H1 (cell line): ENCODE measurements at places on chromosomes 7 and 10. TPM values are rescaled to one million over a fixed set of nuclear protein-coding genes. Genes with fewer than 3 reads are reported as not detected.
A peak's percentile ranks its signal among the peaks of the same experiment; 100 is the strongest.

The AIFM2 gene
- 3.5 and 4.0 TPM in 2 replicates for polyA plus RNA-seq

The HELLS gene
- polyA plus RNA-seq = 112 and 147 TPM in 2 replicates

The RET gene
- 6.7 and 10.4 TPM in 2 replicates for polyA plus RNA-seq

The APBB1IP gene
- 0.02 and 0.05 TPM in 2 replicates for polyA plus RNA-seq

The PKD2L1 gene
- polyA plus RNA-seq = 0.20 and 0.33 TPM in 2 replicates

The COPS6 gene
- polyA plus RNA-seq = 159 and 225 TPM in 2 replicates

The SSC4D gene
- polyA plus RNA-seq = 27.5 and 30.8 TPM in 2 replicates

DNA sequence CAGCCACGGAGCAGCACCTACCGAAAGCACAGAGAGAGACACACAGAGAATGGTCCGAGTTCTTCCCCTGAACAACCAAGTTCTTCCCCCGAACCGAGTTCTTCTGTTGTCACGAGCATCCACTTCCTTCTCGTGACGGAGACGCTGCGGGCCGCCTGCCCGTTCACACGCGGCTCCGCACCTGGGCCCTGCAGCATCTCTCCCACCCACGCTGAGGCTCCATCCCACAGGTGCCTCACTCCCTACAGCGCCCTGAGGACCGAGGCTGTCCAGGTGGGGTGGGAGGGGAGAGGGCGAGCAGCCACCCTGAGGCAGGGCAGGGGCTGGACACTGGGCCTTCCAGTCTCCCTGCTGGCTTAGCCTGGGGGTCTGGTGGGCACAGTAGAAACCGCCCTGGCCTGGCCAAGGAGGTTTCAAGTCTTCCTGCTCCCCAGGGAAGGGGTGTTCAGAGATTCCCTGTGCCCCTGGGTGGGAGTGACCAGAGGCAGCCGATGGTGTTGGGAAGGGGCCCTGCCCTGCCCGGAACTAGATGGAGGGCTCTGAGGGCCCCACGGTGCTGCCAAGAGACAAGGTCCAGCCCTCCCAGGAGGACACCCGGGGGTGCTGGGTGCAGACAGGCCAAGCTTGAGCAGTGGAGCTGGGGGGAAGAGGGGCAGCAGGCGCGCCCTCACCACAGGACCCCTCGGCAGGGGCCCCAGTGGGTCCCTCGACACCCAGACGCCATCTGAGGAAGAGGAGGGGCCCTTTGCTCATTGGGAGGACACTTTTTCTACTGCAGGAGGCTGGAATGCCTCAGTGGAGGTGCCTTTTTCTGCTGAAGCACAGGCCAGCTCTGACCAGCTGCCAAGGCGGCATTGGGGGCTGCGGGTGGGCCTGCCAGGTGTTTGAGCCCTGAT lies 5.2 kb upstream of the NKX6-2 start:
- no peaks in the 10 kb centered on the region for H3K36me3 ChIP-seq
- peaks cover 42% of the 10 kb centered on the region for H3K27me3 ChIP-seq
- H3K4me1 ChIP-seq = no peaks in the 10 kb centered on the region
- no peak overlapping the region for H3K27ac ChIP-seq
- no peak overlapping the region for H3K4me3 ChIP-seq

DNA sequence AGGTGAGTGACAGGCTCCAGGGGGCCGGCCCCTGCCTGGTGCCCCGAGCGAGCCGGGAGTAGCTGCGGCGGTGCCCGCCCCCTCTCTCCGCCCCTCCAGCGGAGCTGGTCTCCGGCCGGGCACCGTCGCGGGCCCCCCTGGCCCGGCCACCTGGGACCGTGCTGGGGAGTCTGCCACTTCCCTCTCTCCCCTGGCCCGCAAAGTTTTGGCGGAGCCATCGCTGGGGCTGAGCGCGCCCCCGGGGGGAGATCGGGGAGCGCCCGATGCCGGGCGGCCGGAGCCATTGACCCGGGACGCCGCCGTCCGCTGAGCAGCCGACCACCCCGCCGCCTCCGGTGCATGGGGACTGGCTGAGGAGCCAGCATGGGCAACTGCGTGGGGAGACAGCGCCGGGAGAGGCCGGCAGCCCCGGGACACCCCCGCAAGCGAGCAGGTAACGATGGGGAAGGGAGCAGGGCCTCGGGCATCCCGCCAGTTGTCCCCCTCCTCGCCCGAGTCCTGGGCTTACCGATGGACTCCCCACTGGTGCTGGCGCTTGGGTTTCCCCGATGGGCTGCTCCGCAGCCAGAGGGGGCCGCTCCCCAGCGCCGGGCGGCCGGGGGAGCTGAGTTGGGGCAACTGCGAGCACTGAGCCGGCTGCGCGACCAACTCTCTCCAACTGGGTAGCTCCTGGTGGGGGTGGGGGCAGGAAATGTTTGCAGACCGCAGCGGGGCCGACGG lies at the start of gene UBTD1:
TSS of gene UBTD1 (plus strand) at position 84 of the 720 bp plus-strand sequence. CDS start at position 364, 280 bp downstream.
- H3K4me1 ChIP-seq = peaks cover 14% of the 10 kb centered on the region
- peak within 1 kb of the TSS; percentile 74; the same call in 1 of the 2 replicates for H3K27ac ChIP-seq
- H3K27me3 ChIP-seq = peaks cover 11% of the 10 kb centered on the region; the same call in 1 of the 2 replicates

DNA sequence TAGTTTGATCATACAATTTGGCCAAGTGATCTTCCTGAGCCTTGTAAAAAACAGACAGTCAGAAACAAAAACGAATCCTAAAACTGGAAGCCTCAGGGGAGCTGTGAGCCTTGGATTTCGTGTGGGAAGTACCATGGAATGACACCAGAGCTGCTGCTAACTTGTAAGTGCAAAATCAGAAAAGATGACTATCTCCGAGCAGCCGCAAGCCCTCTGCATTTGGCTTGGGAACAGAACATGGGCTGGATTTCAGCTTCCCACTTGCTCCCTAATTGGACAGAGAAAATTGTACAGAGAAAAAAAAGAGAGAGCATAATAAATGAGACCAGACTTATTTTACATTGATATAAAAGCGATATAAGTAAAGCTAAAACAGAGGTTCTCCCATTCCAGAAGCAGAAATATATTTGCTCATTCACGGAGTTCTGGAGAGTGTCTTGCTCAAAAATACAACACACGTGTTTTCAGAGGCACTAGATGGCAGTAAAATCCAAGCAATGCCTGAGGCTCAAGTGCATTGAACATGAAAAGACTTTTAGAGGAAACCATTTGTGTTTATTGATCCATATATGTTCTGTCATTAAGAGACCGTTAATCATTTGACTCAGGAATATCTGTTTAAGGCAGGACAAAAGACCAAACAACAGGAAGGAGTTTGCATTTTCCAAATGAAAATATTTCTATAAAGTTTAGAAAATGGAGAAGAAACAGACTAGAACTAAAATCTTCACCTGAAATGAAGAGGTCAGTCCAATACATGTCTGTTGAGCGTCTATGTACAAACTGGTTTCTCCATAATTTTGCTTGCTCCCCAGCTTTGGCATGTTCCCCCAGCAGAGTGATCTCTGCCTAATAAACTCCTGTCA lies 78.3 kb upstream of the SLC26A5 start:
- H3K36me3 ChIP-seq = no peaks in the 10 kb centered on the region
- H3K4me3 ChIP-seq = no peak overlapping the region
- no peaks in the 10 kb centered on the region for H3K4me1 ChIP-seq

DNA sequence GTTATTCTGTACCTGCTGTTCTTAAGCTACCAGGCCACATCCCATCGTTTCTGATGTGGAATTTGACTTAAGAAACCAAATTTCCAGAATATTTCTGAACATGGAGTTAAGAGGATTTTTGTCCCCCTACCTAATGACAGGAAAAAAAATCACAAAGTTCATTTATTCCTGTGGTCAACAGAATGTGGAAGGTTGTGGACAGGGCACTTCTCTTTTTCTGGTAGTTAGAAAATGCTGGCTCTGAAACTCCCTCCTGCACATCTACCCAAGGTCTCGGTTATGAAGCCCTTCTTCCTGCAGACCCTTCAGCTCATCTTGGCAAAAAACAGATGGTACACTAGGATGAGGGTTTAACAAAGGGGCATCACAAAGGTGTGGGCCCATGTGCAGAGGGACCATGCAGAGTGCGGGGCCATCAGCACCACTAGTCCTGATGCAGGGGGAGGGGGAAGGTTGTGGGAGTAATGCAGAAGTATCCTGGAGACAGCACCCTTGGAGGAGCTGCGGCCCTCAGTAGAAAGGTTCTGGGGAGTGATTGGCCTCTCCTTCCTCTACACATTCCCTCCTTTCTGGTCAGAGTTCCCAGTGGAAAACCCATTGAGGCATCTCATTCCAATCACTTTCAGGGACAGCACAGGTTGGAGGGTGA lies 9.8 kb downstream of the ALOX5 start:
- no peaks in the 10 kb centered on the region for H3K4me1 ChIP-seq
- no peak for DNase-seq
- no peaks in the 10 kb centered on the region for H3K27me3 ChIP-seq
- no peaks in the 10 kb centered on the region for H3K36me3 ChIP-seq

GRCh38 chr10:91528080-91528479 lies 104.8 kb downstream of the PPP1R3C start:
- DNase-seq = no peak
- no peak overlapping the region for H3K4me3 ChIP-seq
- no peaks in the 10 kb centered on the region for H3K36me3 ChIP-seq
- H3K27me3 ChIP-seq = no peaks in the 10 kb centered on the region

DNA sequence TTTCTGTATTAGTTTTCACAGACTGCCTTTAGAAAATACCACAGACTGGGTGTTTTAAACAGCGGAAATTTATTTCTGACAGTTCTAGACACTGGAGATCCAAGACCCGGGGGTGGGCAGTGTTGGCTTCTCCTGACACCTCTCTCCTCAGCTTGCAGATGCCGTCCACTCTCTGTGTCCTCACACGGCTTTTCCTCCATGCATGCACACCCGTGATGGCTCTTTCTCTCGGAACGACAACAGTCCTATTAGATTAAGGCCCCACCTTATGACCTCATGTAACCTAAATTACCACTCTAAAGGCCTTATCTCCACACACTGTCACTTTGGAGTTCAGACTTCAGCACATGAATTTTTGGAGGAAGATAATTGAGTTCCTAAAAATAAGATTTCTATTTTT lies 142.9 kb upstream of the VWC2 start:
- no peaks in the 10 kb centered on the region for H3K27me3 ChIP-seq
- H3K36me3 ChIP-seq = no peaks in the 10 kb centered on the region
- H3K4me1 ChIP-seq = 0 out of 2 replicates have a peak, but pooled peaks cover 4% of the 10 kb centered on the region
- DNase-seq = no peak
- H3K27ac ChIP-seq = no peak overlapping the region

DNA sequence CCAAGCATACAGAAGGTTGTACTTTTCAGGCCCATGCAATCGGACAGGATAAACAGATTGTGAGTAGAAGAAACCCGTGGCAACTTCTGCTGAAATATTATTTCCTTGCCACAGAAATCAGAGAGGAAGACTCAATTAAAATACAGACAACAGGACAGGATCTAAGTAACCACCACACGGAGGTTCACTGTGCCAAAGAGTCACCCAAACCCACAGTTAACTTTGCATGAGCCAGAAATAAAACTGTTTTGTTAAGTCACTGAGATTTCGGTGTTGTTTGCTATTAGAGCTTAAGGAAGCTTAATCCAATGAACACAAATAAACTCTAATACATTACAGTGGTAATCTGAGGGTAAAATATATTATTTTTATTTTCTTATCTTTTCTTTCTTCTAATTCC lies 14.0 kb downstream of the PNPLA8 start:
- no peak for DNase-seq
- no peak overlapping the region for H3K27ac ChIP-seq
- no peaks in the 10 kb centered on the region for H3K27me3 ChIP-seq

- no peak overlapping the region for H3K27ac ChIP-seq
- H3K36me3 ChIP-seq = no peaks in the 10 kb centered on the region; the same call in 1 of the 2 replicates
- no peak overlapping the region for H3K4me3 ChIP-seq
- no peaks in the 10 kb centered on the region for H3K27me3 ChIP-seq
Measured at GRCh38 chr10:123044391-123044790, 35.6 kb downstream of the ACADSB start.

DNA sequence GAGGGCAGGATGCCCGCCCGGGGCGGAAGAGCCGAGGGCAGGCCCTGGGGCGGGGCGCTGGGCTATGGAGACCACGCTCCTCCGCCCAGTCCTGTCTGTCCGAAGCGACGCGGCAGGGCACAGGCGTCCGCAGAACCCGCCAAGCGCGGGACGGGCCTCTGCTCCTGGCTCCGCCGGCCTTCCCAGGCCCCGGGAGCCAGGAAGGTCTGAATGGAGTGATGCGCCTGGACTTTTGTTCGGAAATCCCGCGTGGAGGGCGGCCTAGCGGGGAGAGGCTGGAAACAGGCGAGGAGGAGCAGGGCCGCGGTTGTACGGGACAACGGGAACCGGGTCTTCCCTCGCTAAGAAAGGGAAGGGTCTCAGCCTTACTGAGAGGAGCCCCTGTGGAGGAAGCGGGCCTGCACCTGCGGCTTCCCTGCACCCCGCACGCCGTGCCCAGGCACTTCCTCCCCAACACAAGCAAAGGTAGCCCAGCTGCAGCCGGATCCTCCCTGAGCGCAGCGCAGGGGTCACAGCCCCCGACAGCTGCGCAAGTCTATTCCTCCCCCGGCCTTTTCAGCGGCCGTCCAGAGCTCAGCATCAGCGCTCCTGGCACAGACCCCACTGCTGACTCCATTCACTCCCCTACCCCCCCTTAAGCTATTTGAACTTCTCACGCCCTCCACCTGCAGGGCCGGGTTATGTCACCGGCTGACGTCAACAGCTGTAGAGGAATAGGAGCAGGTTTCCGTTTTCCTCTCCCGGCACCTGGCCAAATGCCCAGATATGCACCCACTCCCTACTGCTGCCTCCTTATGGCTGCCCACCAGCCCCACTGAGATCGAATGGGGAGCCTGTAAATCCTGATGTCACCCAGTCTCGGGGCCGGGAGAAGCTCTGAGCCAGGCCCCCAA lies 143.2 kb upstream of the RET start:
- H3K36me3 ChIP-seq = no peaks in the 10 kb centered on the region
- H3K4me1 ChIP-seq = no peaks in the 10 kb centered on the region
- H3K27me3 ChIP-seq = peaks cover 25% of the 10 kb centered on the region
- H3K27ac ChIP-seq = no peak overlapping the region

GRCh38 chr7:22195397-22196172 lies 161.4 kb downstream of the RAPGEF5 start:
- H3K4me1 ChIP-seq = peaks cover 15% of the 10 kb centered on the region
- H3K36me3 ChIP-seq = no peaks in the 10 kb centered on the region
- no peak overlapping the region for H3K4me3 ChIP-seq
- DNase-seq = no peak
- no peaks in the 10 kb centered on the region for H3K27me3 ChIP-seq

DNA sequence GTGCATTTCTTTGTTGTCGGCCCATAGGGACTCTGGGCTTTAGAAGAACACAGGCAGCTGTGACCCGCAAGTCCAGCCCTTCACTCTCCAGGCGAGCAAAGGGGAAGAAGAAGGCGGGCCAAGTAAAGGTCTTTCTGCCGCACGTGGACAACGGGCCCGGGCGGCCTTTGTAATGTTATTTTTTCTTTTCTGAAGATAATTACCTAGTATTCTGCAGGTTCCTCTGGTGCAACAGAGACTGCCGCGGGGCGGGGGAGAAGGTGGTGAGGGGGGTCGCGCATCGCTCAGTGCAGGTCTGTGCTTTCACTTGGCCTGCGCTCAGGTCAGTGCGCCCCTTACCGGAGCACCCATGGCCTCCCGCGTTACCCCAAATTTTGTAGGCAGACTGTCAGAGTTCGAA lies 7.1 kb upstream of the TBX20 start:
- peak overlapping the region; percentile 37; the same call in 1 of the 2 replicates for H3K4me3 ChIP-seq
- DNase-seq = no peak
- peaks cover 80% of the 10 kb centered on the region for H3K27me3 ChIP-seq
- peaks cover 17% of the 10 kb centered on the region for H3K4me1 ChIP-seq
- H3K27ac ChIP-seq = no peak overlapping the region
